NK-92 treated with Interleukin-12 subunit alpha and Interleukin-12 subunit beta, amount 100 ng/mL, for 24 hours (cell line): ENCODE measurements at places on chromosomes 11 and 22.

DNA sequence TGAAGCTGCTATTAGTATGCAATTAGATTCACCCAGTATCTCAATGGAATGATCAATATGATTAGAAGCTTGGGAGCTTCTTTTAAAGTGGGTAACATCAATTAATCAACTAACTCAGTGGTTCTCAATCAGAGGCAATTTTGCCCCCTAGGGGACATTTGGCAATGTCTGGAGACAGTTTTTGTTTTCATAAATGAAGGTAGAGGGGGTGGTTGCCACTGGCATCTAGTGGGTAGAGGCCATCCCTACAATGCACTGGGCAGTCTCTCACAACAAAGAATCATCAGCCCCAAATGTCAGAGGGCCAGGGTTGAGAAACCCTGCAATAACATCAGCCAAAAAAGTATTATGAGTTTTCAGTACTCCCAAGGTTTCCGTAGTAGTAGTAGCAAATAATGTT lies 5.9 kb upstream of the AMOTL1 start:
- DNase-seq, result no peak

DNA sequence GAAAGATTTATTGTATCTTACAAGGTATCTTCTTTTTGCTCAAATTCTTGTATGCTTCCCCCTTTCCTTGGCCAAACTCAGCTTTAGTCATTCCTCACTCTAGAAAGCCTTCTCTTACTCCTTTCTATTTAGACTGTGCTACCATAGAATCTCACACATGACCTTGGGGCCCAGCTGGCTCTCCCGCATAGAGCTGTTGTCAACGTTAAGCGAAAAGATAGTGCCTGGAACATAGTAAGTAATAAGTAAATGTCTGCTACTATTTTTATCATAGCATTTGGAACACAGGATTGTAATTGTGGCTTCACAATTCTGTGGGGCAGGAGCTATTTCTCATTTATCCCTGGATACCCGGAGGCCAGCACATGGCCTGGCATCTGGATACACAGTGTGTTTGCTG lies 38.9 kb upstream of the OR4B1 start:
- DNase-seq, result no peak

DNA sequence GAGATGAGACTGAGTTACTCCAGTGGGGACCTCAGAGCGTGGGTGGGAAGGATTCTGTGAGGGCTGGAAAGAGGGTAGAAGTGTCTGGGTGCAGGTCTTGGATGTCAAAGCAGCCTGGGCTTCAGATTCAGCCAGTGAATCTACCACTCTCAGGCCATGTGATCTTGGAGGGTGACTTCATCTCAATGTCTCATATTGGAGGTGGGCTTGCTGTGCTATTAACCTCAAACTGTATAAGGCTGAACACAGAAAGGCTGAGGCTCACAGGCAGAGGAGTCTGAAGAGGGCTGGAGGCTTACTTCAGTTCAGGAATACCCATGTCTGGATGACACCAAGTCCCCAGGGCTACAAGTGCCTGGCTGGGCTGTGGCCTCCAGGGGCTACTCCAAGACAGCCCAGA lies 63.4 kb downstream of the CSNK2A3 start:
- no peak for DNase-seq

DNA sequence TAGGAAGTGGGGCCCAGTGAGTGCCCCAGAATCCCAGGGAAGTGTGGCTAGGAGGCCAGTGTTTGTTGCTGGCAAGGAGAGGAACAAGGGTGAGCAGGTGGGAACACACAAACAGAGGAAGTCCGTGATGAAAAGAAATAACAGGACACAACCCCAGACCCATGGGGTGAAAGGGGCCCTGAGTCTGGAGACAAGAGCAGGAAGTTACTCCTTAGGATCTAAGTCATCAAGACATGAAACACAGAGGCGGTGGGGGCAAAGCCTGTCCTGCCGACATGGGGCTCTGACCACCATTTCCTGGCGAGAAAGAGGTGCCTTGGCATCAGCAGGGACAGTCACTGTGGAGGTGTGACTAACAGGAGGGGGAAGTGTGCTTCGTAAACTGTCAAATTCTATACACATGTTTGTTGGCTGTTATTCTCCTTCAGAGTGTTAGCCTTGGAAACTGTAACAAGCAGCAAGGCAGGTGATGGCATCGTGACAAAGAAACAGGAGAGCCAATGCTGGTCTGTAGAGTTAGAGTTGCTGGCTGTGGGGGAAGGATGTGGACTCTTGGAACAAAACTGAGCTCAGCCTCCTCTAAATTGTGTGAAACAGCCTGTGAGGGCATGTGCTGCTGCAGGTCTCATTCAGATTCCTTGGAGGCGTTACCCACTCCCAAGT lies 21.7 kb downstream of the CHST1 start:
- DNase-seq, result peak; percentile 7
